ENCODE measurements at places on chromosomes 12 and 14. TPM values are rescaled to one million over a fixed set of nuclear protein-coding genes. Genes with fewer than 3 reads are reported as not detected.

GRCh38 chr12:92224685-92225331 is 79.2 kb upstream of the BTG1 start:
- no peak for DNase-seq

- DNase-seq, result no peak
These were observed 322.6 kb upstream of the TMEM132C start for GRCh38 chr12:127944211-127944899.

GRCh38 chr12:94186278-94187241 is 38.2 kb downstream of the PLXNC1 start:
- no peak for DNase-seq

- no peak for DNase-seq
These were observed 13.8 kb downstream of the NFKBIA start for GRCh38 chr14:35390577-35391387.

GRCh38 chr12:42174978-42175377 is 30.3 kb upstream of the GXYLT1 start:
- no peak for DNase-seq

- DNase-seq, result no peak
These were observed 38.8 kb downstream of the MAP3K9 start for GRCh38 chr14:70770490-70770889.

DNA sequence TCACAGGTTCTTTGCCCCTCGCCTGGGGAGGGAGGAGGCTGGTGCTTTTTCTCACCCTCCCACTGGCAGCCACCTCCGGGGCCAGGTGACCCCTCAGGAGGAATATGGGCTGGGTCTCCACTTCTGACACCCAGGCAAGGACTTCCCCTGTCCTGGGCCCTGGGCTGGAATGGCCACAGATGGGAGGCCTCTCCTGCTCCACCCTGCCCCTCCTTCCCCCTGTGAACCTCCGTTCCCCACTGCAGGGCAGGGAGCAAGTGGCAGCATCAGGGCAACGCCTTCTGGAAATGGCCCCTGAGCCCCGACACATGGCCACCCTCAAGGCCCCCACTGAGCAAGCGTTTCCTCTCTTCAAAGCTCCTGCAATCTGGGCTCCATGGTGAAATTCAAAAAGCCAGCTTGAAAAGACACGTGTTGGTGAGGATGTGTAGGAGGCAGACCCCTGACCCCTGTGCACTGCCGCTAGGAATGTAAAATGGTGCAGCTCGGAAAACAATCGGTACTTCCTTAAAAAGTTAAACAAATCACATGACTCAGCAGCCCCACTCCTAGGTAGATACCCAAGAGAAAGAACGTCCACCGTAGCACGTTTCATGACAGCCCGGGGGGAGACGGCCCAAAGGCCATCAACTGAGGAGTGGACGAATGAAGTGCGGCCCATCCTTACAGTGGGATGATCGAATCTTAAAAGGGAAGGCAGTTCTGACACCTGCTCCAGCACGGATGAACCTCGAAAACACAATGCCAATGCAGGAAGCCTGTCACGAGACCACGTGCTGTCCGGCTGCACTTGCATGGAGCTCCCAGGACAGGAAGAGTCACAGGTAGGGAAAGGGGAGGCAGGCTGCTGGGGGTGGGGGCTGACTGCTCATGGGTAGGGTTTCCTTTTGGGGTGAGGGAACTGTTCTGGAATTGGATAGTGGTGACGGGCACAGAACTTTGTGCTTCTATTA is 11.5 kb downstream of the XRCC3 start:
- peak; percentile 78 for DNase-seq

- DNase-seq, result no peak
These were observed 362.5 kb downstream of the SYT1 start for GRCh38 chr12:79227091-79227490.

GRCh38 chr14:56150645-56151345 is 32.6 kb downstream of the PELI2 start:
- DNase-seq, result no peak

KRT2 gene
- total RNA-seq, result not detected

SIRT4 gene
- total RNA-seq, result 1.1 TPM

GAS2L3 gene
- 10.8 TPM for total RNA-seq

CCNT1 gene
- total RNA-seq, result 40.9 TPM

SERPINA6 gene
- not detected for total RNA-seq

TEX52 gene
- not detected for total RNA-seq

Measured in spleen (tissue), 13 donors.